ENCODE measurements at places on chromosomes 11 and 22.

DNA sequence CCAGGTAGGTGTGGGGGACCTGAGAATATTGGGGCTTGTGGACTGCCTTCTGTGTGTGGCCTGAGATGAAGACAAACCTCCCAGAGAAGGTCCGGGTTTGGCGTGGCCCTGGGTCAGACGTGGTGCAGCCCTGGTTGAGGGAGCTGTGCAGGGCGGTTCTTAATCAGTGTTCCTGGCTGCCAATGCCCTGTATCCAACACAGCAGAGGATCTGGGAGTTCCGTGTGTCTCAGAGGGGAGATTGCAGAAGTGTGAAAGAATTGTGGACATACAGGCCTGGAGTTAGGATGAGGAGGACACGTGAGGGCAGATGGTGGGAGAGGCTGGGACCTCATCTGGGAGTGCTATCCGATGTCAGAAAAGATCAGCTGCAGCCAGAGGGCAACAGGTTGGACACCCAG, 102.0 kb upstream of the NECTIN1 start:
- no peak for DNase-seq

DNA sequence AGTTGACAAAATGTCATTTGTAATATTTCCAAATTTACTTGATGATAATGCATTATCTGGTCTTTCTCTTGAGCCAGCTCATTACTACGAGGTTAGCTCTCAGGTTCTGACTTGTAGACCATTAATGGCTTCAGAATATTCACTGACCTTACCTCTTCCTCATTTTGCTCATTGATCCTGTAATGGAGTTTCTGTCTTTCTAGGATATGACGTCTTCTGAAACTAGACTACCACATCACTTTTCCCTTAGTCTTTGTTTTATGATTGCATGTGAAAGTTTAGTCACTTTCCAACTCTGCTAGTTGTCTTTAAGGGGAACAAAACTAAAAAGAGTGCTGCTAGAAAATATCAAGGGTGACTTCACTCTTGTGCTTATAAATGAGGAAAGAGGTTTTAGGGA, 697.6 kb downstream of the JRKL start:
- no peak for DNase-seq

GRCh38 chr22:48084041-48084728, 1321.7 kb downstream of the TBC1D22A start:
- DNase-seq: no peak

GRCh38 chr11:134471716-134472455, 59.8 kb upstream of the B3GAT1 start:
- no peak for DNase-seq

DNA sequence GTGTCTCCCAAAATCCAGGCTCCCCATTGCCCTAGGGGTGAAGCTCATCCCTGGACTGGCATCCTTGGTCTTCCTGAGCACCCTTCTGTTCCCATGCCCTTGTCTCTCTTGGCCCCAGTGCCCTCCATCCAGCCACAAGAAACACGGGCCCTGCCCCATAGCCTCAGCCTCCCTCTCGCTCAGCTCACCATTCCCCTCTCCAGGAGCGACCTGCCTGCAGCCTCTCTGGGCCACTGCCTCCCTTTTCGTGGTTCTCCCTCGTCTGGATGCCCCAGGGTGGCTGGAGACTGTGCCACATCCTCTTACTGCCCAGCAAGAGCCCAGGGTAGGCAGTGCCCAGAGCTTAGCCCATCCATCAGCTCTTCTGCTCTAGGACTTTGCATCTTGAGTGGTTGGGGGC, 532.1 kb downstream of the TBC1D22A start:
- no peak for DNase-seq

DNA sequence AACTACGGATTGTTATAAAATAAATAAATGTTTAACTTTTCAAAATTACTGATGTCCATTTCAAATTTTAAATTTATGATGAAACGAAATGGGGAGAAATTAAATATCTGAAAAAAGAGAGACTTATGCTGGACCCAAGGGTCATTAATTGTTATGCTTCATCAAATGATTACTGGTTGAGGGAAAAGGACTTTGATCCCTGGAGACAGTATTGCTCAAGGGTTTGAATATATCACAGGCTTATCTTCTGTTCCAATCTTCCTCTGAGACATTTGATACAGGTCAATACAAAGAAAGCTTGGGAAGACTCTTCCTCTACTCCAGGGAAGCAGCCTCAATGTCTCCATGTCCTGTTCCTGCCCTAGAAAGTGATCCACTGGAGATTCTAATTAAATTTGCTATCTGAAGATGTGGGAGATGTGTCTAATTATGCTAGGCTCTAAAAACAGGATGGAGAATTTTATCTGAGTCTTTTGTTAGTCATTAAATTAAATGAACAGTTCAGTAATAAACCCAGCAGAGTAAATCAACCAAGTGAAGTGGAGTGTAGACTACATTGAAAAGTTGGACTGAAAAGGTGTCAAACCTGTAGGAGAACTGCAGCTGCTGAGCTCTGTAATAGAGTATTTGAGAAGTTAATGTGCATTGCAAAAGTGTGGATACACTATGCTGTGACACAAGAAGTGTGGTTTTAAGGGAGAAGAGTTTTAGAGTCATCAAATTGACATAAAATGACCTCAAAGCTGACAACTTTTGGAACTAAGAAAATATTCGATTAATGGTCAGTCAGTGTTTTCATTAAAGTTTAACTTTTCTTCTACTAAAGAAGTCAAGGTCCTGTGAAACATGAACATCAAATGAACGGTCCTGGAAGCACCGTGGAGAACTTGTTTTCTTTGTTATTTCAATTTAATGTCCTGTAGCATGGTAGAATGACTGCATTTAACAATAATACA, 623.7 kb upstream of the CCDC90B start:
- no peak for DNase-seq

DNA sequence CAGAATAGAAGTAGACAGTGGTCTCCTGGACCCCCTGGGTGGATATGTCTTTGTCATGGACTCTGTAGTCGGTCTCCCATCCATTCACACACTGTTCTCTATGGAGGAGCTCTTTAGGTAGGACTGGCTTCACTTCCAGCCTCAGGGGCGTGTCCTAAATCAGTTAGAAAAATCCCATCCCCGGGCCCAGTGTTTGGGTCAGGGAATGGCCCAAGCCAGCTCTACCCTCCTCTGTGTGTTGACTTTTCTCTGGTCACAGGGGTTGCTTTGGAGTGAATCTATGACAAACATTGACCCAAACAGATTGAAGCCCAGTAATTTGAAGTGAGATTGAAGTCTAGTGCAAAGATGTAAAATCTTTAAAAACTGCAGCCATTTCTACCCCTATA, 34.0 kb downstream of the WEE1 start:
- no peak for DNase-seq

DNA sequence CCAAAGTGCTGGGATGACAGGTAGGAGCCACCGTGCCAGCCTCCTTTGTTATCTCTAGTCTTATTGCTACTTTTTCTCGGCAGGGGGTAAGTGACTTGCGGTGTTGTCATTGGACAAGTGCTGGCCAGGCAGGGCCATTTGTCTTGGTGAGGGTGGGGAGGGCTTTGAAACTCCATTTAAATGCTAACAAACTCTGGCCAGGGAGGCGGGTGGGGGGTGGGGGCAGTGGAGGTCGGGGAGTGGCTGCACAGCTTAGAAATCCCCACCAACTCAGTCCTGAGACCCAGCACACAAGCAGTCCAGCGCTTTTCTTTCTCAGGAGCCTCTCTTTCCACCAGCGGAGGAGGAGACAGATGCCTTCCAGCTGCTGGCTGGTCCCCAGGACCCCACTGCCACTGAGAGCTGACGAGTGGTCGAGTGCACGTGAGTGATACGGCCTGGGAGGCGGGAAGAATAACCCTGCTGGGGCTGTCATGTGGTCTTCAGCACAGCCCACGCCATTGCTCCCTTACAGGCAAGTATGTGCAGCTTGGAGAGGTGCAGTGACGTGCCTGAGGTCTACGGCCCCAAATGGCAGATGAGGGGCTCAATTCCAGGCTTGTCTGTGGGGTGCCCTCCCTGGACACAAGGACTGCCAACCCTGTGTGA, 24.2 kb upstream of the OSBPL5 start:
- DNase-seq: no peak

DNA sequence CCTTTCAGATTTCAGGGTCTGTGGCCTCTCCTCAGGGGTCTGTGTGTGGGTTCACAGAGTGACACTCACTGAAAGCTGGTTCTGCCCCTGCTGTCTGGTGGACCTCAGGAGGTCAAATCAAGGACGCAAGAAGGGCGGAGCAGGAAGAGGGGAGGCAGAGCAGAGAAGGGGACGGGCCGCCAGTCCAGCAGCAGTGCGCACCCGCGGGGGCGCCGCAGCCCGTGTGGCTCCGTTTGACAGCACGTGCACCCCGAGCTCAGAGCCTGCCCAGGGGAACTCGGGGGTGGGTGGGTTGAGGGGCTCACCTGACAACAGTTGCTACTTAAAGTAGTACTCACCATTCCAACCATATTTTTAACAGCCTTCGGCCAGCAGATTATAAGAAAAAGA, 71.4 kb upstream of the PITPNB start:
- DNase-seq: no peak

- no peak for DNase-seq
These were observed 11.9 kb downstream of the TTLL1 start for GRCh38 chr22:43077121-43077877.
